ENCODE measurements at places on chromosomes 4 and X.

DNA sequence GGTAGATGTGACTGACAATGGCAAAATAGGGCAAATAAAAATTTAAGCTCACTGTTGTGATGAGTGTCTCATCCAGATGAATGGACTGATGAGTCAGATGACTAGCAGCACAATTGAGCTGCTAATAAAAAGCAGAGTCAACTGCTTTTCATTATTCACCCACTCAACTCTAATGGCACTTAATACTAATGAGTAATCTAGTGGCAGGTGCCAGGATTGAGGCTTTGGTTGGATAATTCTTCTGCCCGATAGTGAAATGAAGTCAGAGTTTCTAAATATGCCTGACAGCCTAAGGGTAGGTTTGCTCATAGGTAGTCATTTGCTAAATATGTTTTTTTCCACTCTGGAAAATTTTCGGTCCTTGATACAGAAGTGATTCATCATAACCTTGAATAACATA lies 10.4 kb downstream of the OGT start:
- no peak for DNase-seq

GRCh38 chr4:180950377-180950776 lies 1292.8 kb upstream of the TENM3 start:
- no peak for DNase-seq

GRCh38 chr4:123589301-123589700 lies 192.7 kb downstream of the SPRY1 start:
- DNase-seq = no peak

- DNase-seq = no peak
Measured at GRCh38 chrX:143635915-143636314, at the start of gene SLITRK4. SLITRK4 (minus strand) TSS chrX:143636101; CDS start chrX:143631108, 4,993 bp downstream.

GRCh38 chr4:60805500-60806313 lies 394.4 kb upstream of the ADGRL3 start:
- no peak for DNase-seq

DNA sequence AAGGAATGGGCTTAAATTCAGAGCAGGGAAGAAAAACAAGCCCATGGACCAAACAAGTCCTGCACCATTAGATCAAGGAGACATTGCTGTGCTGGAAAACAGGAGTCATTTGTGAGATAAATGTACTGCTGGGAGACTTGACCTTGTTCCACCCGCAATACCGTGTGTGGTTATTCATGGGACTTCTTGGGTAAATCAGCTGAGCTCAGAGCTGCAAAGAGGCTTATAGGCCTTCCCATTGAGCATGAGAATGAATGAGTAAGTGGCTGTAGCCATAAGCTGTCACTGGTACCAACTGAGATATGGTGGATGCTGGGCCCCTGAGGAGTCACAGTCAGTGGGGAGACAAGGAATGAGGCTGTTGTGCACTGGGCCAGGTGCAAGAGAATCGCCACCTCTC lies 2.3 kb upstream of the CYTL1 start:
- no peak for DNase-seq

- DNase-seq = no peak
Measured at GRCh38 chr4:126991965-126992364, 640.8 kb upstream of the INTU start.

- no peak for DNase-seq
Measured at GRCh38 chr4:45004847-45005565, 278.6 kb upstream of the GNPDA2 start.

- DNase-seq = no peak
Measured at GRCh38 chr4:76564123-76564915, 129.3 kb downstream of the SHROOM3 start.

DNA sequence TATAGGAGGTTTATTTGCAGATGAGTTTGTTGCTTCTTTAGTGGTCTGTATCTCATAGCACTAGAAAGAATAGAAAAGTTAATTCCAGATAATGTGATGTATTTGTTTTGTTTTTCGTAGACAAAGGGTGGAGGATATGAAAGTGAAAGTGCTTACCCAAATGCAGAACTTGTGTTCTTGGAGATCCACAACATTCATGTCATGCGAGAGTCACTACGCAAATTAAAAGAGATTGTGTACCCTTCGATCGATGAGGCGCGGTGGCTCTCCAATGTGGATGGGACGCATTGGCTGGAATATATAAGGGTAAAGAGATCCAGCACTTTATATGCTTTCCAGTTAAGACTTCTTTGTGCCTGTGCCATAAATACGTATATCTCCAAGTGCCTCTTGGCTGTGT lies 43.3 kb downstream of the MTMR1 start:
- DNase-seq = peak; percentile 9

- DNase-seq = no peak
Measured at GRCh38 chr4:64497491-64497890, 88.2 kb upstream of the TECRL start.

- no peak for DNase-seq
Measured at GRCh38 chrX:12994321-12994720, 19.4 kb downstream of the TMSB4X start.

GRCh38 chrX:103407776-103408175 lies 31.4 kb downstream of the BEX3 start:
- DNase-seq = no peak

GRCh38 chr4:167339781-167340180 lies 105.5 kb upstream of the SPOCK3 start:
- no peak for DNase-seq

DNA sequence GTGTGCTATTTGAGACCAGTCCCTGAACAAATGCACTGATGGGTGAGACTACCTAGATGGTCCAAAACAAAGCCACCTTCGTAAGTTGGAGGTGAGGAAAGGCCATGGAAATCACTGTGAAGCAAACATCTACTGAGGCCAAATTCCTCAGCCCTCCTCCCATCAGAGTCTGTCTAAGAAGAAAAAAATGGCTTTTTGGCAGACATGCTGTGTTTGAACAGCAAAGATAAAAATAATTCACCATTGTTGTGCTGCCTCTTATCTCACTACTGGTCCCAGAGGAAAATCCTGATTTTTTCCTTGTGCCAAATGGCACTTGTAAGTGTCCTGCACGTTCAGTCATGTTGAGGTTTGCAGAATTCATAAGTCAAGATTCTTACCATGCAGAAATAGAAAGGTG lies 7.9 kb downstream of the MAGEB18 start:
- no peak for DNase-seq

DNA sequence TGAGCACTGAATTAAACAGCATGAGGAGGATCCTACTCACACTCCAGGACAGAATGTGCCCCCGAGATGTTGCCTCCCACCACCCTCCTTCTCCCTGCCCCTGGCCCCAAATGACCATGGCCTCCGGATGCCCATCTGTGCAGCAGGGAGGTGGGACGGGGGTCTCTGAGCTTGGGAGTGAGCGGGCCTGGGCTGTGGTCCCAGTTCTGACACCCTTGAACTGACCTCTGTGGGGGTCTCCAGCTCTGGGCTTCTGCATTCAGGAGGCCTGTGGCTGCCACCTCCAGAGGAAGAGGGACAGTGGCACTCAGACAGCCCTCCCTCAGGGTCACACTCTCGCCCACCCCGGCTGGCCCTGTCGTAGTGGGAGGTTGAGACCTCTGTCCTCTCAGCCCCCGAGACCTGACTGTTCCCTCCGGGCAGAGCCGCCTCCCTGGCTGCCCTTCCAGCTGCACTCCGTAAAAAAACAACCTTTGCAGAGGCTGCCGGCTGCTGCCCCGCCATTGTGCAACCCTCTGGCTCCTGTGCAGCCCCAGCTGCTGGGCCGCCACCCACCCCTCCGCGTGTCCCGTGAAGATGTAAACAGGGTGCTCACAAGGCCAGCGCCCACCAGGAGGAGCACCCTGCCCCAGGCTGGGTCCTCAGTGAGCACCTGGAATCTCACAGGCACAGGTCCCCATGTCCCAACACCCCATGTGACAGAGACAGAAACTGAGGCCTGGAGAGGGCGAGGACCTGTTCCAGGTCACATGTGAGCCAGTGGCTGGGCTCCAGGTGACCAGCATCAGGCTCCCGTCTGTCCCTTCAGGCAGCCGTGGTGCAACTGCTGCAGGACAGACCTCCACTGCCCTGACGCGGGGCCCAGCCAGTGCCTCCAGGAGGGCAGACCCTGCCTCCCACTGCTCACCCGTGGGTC lies 39.6 kb downstream of the HTRA3 start:
- DNase-seq = no peak

DNA sequence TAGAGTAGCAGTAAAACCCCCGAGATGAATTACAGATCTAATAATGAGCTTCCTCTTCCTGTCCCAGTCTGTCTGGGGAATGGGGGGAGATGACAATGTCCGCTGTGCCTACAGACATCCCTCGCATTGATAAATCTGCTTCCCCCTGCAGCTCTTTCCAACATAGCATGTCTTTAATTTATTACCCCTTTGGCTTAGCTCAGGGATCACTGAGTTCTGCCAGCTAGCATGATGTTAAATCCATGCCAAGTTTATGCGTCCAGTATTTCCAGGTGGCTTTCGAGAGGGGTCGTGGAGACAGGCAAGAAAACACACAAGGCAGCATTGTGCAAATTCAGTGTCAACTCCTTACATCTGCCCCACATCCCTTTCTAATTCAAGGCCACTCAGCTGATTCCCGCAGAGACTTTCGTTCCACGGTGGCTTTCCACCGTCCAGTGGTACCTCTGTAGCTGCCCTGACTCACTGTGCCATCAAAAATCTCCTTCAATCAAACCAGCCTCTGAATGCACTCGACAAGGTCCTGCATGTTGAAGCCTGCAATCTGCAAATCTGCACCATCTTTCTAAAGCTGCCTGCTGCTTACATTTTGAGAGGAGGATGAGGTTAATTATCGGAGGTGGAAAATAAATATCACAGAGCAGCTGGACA lies 75.1 kb downstream of the MXRA5 start:
- no peak for DNase-seq

DNA sequence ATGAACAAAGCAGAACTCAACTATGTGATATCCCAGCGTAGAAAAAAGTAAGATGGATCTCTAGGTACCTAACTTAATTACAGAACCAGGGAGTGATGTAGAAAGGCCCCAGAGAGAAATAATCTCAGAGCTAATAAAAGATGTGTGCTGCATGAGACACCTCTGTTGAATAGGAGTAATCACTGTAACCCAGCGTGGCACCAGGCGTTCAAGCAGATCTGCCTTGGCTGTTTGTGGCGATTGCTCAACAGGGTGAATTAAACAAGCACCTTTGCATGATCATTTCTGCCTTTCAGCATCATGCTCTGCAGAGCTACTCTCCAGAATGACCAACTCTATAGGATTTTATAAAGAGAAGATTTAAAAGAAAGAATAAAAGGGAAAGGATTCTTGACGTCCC lies 81.7 kb upstream of the KCNIP4 start:
- no peak for DNase-seq

GRCh38 chr4:184439856-184440594 lies 34.3 kb downstream of the IRF2 start:
- no peak for DNase-seq
